ENCODE measurements at places on chromosomes 1 and 21.

DNA sequence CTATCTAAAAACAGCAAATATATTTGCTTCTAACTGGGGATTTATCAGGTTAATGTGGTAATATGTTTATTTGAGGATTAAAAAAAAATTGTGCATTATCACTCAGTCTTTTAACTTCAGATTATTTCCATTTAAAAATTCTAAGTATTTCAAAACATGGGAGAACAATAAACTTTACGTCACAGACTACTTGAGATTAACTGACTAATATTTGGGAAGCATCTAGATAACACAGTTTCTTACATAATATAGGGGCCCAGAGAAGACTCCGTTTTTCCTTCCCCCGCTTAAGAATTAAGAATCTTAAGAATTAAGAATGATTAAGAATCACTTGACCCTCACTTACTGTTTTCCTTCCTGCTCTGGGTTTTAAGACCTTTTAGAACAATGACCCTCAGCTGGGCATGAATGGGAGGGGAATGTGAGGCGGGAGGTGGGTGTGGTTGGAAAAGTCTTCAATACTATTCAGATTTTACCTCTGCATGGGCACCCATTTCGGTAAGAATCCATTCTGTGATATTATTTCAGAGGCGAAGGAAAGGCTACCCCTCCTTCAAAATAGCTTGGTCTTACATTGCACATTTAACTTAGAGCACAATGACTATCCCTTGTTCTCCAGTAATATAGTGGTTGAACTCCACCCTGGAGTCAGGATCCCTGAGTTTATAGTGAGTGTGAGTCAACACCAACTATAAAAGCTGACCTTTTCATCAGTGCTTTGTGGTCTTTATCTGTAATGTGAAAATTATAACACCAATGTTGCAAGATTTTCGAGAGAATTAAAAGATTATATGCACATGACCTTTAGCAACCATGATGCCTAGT, 821.3 kb downstream of the USP25 start:
- DNase-seq, result no peak

GRCh38 chr1:176770066-176770465, 307.1 kb downstream of the PAPPA2 start:
- no peak for DNase-seq

GRCh38 chr1:229941831-229942230, 125.2 kb upstream of the GALNT2 start:
- peak; percentile 10 for DNase-seq

DNA sequence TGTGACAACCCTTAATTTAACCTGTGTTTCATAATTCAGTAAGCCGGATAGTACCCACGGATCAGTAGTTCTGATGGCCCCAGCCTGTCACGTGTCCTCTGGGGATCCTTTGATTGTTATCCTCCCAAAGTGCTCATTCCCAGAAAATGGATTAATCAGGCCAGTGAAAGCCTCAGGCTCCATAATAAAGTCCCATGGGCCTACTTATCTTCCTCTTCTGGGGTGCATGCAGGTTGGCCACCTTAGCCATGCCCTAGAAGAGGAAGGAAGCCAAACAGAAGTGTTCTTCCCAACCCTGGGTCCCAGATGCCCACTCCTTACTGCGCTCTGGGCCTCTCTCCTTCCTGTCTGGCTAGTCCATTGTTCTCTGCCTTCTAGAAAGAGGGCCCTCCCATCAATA, 146.1 kb downstream of the EDEM3 start:
- no peak for DNase-seq

DNA sequence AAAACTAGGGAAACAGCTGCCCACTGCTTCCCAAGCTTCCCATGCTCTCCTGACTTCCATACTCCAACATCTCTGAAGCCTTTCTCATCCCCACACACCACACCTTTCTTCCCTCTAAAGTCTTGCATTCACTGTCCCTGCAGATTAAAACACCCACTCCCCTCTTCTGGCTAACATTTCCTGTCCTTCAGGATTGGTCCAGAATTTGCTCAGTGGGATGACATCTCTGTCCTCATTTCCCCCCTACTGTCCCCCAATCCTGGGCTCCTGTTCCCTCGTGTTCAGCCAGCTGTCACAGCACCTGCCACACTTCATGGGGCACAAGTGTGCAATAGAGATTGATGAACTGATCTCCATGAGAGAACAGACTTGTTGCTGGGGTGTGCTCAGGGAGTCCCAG, 82.7 kb downstream of the KCND3 start:
- no peak for DNase-seq

GRCh38 chr1:156959414-156959813, 39.0 kb downstream of the LRRC71 start:
- DNase-seq, result peak; percentile 72

Measured in fibroblast of skin of left quadriceps (primary cell).